K562 (cell line): ENCODE measurements at places on chromosomes 4 and X.
A peak's percentile ranks its signal among the peaks of the same experiment; 100 is the strongest.

GRCh38 chr4:151728679-151729078 is 32.1 kb downstream of the GATB start:
- no peaks in the 10 kb centered on the region for H3K36me3 ChIP-seq
- no peak overlapping the region for H3K27ac ChIP-seq
- no peak for DNase-seq
- H3K4me1 ChIP-seq = peaks cover 9% of the 10 kb centered on the region
- H3K4me3 ChIP-seq = no peak overlapping the region
- H3K27me3 ChIP-seq = no peaks in the 10 kb centered on the region

- H3K27ac ChIP-seq = no peak overlapping the region
- no peaks in the 10 kb centered on the region for H3K4me1 ChIP-seq
- H3K27me3 ChIP-seq = no peaks in the 10 kb centered on the region
- H3K36me3 ChIP-seq = no peaks in the 10 kb centered on the region
Observed at GRCh38 chr4:4568806-4569427, 27.1 kb upstream of the STX18 start.

GRCh38 chr4:20284990-20285389 is 33.3 kb downstream of the SLIT2 start:
- DNase-seq = no peak
- H3K27me3 ChIP-seq = no peaks in the 10 kb centered on the region
- no peak overlapping the region for H3K4me3 ChIP-seq
- H3K4me1 ChIP-seq = no peaks in the 10 kb centered on the region
- no peak overlapping the region for H3K27ac ChIP-seq

DNA sequence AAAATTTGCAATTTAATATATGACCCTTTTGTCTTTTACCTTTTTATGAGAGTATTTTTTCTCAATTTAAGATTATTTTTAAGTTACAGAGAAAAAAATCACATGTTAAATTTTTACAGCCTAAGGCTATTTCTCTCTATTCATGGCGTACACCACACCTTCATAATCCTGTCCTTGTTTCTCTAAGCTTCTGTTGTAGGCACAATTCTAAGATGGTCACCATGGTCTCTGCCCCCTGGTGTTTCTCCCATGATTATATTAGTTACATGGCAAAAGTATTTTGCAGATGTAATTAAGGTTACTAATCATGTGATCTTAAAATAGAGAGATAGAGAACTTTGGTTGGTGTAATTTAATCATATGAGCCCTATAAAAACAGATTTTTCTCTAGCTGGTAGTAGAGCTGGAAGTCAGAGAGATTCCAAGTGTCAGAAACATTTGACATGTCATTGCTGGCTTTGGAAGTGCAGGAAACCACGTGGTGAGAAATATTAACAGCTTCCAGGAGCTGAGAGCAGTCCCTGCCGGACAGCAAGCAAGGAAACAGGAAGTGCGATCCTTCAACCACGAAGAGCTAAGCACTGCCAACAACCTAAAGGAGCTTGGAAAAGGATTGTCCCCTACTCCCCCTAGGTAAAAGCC is 89.8 kb downstream of the EIF4E start:
- H3K27ac ChIP-seq = peak overlapping the region; percentile 14; the same call in 2 of the 3 replicates
- no peak overlapping the region for H3K4me3 ChIP-seq
- peak; percentile 24 for DNase-seq
- no peaks in the 10 kb centered on the region for H3K27me3 ChIP-seq

DNA sequence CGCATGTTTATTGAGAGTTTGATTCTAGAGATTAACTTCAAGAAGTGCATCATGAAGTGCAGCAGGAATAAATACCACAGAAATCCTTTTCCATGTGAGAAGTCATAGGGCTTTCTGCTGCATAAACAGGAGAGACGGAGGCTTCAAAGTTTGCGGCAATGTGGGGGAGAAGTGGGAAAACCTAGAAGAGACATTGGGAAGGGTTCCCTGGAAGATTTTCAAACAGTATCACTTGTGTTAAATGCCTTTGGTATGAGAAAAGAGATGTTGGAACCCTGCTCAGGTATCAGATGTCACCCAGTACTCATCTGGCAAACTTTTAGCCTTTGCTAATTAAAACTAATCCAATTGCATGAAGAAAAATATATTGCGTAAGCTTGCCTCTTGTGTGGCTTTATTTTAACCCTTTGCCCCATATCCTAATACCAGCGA is 15.4 kb downstream of the NHS start:
- H3K4me3 ChIP-seq = no peak overlapping the region
- no peaks in the 10 kb centered on the region for H3K36me3 ChIP-seq
- no peak for DNase-seq
- no peak overlapping the region for H3K27ac ChIP-seq
- H3K27me3 ChIP-seq = no peaks in the 10 kb centered on the region

DNA sequence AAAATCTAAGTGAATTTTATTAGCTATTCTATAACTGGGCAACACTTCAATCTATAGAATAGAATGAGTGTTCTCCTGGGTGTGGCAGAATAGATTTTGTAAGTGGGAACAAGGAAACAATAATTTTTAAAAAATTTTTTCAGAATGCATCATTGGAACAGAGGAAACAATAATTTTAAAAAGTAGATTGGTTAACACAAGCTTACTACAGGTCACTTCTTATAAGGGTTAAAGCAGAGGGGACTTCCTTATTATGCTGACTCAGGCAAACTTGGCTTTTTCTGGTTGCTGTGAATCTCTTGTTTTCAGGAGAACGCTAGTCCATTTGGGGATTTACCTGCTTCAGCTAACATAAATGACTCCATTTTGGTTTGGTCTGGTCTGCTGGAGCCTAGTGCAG is 52.5 kb downstream of the HOPX start:
- H3K4me3 ChIP-seq = no peak overlapping the region
- H3K4me1 ChIP-seq = no peaks in the 10 kb centered on the region
- H3K27ac ChIP-seq = no peak overlapping the region
- no peaks in the 10 kb centered on the region for H3K27me3 ChIP-seq

- DNase-seq = no peak
- H3K4me3 ChIP-seq = no peak overlapping the region
- H3K27me3 ChIP-seq = no peaks in the 10 kb centered on the region
- no peak overlapping the region for H3K27ac ChIP-seq
- no peaks in the 10 kb centered on the region for H3K36me3 ChIP-seq
- H3K4me1 ChIP-seq = no peaks in the 10 kb centered on the region
Observed at GRCh38 chrX:81308086-81308829, 106.4 kb downstream of the SH3BGRL start.

GRCh38 chrX:71910986-71911730 is 513 bp downstream of the NHSL2 start:
- H3K27ac ChIP-seq = no peak overlapping the region
- H3K4me1 ChIP-seq = peaks cover 12% of the 10 kb centered on the region; the same call in 1 of the 2 replicates
- DNase-seq = no peak
- H3K27me3 ChIP-seq = no peaks in the 10 kb centered on the region
- H3K4me3 ChIP-seq = no peak overlapping the region
- no peaks in the 10 kb centered on the region for H3K36me3 ChIP-seq

GRCh38 chrX:130799393-130799792 is 103.6 kb downstream of the ENOX2 start:
- H3K36me3 ChIP-seq = no peaks in the 10 kb centered on the region
- H3K4me3 ChIP-seq = no peak overlapping the region

- H3K36me3 ChIP-seq = no peaks in the 10 kb centered on the region
- no peaks in the 10 kb centered on the region; the same call in 1 of the 2 replicates for H3K4me1 ChIP-seq
- H3K4me3 ChIP-seq = no peak overlapping the region
- no peak for DNase-seq
Observed at GRCh38 chr4:37666625-37667071, 19.5 kb downstream of the RELL1 start.

- peak overlapping the region; percentile 41 for H3K27ac ChIP-seq
- no peaks in the 10 kb centered on the region for H3K4me1 ChIP-seq
- H3K4me3 ChIP-seq = peak overlapping the region; percentile 8
- no peaks in the 10 kb centered on the region for H3K27me3 ChIP-seq
Observed at GRCh38 chrX:45771114-45771513, 570.4 kb upstream of the DIPK2B start.

GRCh38 chr4:33080275-33080674 is 2360.1 kb downstream of the PCDH7 start:
- no peaks in the 10 kb centered on the region for H3K36me3 ChIP-seq
- no peak overlapping the region for H3K27ac ChIP-seq
- H3K4me1 ChIP-seq = no peaks in the 10 kb centered on the region
- H3K4me3 ChIP-seq = no peak overlapping the region
- no peaks in the 10 kb centered on the region for H3K27me3 ChIP-seq
- DNase-seq = no peak

DNA sequence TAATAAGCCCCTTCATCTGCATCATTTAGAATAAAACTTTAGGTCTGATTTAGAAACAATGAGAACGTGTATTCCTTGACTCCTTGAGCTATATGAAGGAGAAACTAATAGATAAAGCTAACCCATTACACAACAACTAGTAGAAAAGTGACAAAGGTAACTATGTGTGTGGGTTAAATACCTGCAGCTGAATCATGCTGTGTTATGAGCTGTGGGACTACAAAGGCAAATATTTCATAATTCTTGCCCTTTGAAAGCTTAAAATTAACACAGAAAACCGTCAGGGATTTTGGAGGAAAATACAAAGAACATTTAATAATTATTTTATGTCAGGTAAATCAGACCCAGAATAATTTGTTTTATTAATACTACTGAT is 898 bp upstream of the NDP start:
- H3K4me1 ChIP-seq = no peaks in the 10 kb centered on the region
- no peak overlapping the region for H3K27ac ChIP-seq
- no peak for DNase-seq
- no peak overlapping the region for H3K4me3 ChIP-seq

- no peak overlapping the region for H3K27ac ChIP-seq
- no peaks in the 10 kb centered on the region for H3K36me3 ChIP-seq
- DNase-seq = no peak
Observed at GRCh38 chr4:60133375-60133774, 1066.8 kb upstream of the ADGRL3 start.

DNA sequence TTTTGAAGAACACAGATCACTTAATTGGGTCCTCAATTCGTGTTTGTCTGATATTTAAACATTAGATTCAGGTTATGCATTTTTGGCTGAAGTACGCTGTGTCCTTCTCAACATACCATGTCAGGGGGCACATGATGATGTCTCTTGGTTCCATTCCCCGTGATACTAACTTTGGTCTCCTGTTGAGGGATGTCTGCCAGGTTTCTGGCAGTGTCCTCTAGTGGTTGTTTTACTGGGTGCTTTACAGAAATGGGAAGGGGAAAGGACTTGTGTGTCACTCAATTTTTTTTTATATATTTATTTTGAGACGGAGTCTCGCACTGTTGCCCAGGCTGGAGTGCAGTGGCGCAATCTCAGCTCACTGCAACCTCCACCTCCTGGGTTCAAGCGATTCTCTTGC is 58.2 kb downstream of the WWC2 start:
- H3K4me3 ChIP-seq = no peak overlapping the region
- H3K4me1 ChIP-seq = no peaks in the 10 kb centered on the region
- no peaks in the 10 kb centered on the region for H3K27me3 ChIP-seq
- DNase-seq = no peak
- H3K36me3 ChIP-seq = no peaks in the 10 kb centered on the region

DNA sequence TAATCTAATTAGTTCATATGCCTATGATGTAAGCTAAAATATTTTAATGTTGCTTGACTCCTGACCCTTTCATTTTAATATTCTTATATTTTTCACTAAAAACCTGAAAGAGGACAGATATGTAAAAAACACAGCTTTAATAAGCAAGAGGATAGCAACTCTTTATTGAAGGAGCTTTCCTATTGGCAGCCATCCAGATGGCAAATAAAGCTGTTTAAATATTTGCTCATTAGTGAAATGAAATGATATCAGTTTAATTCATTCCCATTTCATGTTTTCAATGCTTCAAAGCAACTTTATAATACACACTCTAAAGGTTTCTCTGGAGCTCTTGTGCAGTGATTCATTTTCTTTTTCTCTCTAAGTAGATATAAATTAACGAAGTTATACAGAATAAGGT is 473.4 kb downstream of the PCDH7 start:
- no peaks in the 10 kb centered on the region for H3K36me3 ChIP-seq
- no peaks in the 10 kb centered on the region for H3K4me1 ChIP-seq
- no peak overlapping the region for H3K4me3 ChIP-seq
- no peaks in the 10 kb centered on the region for H3K27me3 ChIP-seq

GRCh38 chr4:2461246-2461960 is 7.5 kb upstream of the RNF4 start:
- DNase-seq = no peak
- H3K36me3 ChIP-seq = no peaks in the 10 kb centered on the region; the same call in 2 of the 3 replicates
- peaks cover 16% of the 10 kb centered on the region; the same call in 2 of the 3 replicates for H3K27me3 ChIP-seq
- no peak overlapping the region for H3K27ac ChIP-seq

- no peaks in the 10 kb centered on the region for H3K36me3 ChIP-seq
- no peak overlapping the region for H3K27ac ChIP-seq
- no peak overlapping the region for H3K4me3 ChIP-seq
- H3K4me1 ChIP-seq = no peaks in the 10 kb centered on the region
- DNase-seq = no peak
Observed at GRCh38 chr4:143178923-143179322, 5.8 kb upstream of the USP38 start.

- no peak for DNase-seq
- H3K27ac ChIP-seq = no peak overlapping the region
- H3K36me3 ChIP-seq = no peaks in the 10 kb centered on the region
- no peak overlapping the region for H3K4me3 ChIP-seq
Observed at GRCh38 chr4:26837993-26838842, 22.4 kb upstream of the STIM2 start.

- DNase-seq = peak; percentile 56
- no peaks in the 10 kb centered on the region for H3K27me3 ChIP-seq
- no peak overlapping the region for H3K27ac ChIP-seq
- H3K4me1 ChIP-seq = no peaks in the 10 kb centered on the region
Observed at GRCh38 chr4:173752610-173753230, 222.7 kb upstream of the HAND2 start.

DNA sequence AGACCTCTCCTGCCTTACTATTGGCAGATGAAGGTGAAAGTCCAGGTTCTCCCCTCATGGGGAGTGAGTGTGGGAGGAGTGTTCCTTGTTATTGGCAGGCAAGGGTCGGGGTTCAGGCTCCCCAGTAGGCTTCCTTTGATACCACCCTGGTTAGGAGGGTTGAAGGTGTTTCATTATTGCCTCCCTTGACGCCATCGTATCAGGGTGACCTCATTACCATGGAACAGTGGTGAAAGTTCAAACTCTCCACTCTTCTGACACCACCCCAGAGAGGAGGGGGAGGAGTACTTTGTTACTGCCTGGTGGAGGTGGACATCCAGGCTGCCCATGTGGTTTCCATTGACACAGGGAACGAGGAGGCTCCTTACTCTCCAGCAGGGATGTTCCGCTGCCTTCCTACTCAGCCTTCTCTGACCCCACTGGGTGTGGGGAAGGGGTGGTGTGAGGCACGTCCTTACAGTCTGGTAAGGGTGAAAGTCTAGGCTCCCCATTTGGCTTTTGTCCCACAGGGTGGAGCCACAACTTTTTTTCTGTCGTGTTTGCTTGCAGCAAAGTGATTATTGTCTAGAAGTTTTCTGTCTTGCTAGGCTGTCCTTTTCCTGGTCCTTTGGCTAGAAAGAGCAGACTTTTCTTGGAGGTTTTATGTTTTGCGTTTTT is 37.2 kb upstream of the USP9X start:
- no peaks in the 10 kb centered on the region; the same call in 1 of the 2 replicates for H3K4me1 ChIP-seq
- no peaks in the 10 kb centered on the region for H3K27me3 ChIP-seq
- peak overlapping the region; percentile 85 for H3K27ac ChIP-seq
- no peak overlapping the region for H3K4me3 ChIP-seq
- peak; percentile 46 for DNase-seq

- no peaks in the 10 kb centered on the region for H3K36me3 ChIP-seq
- peaks cover 11% of the 10 kb centered on the region for H3K27me3 ChIP-seq
- H3K27ac ChIP-seq = no peak overlapping the region
- DNase-seq = no peak
- no peak overlapping the region for H3K4me3 ChIP-seq
Observed at GRCh38 chr4:25592736-25593135, 62.9 kb upstream of the SLC34A2 start.

GRCh38 chr4:115675719-115676118 is 562.3 kb upstream of the NDST4 start:
- H3K4me1 ChIP-seq = no peaks in the 10 kb centered on the region
- H3K36me3 ChIP-seq = no peaks in the 10 kb centered on the region
- no peaks in the 10 kb centered on the region for H3K27me3 ChIP-seq
- DNase-seq = no peak
- H3K4me3 ChIP-seq = no peak overlapping the region
